Neural crest cell (in vitro differentiated cells): ENCODE measurements at places on chromosomes 1 and 21. TPM values are rescaled to one million over a fixed set of nuclear protein-coding genes. Genes with fewer than 3 reads are reported as not detected.

DNA sequence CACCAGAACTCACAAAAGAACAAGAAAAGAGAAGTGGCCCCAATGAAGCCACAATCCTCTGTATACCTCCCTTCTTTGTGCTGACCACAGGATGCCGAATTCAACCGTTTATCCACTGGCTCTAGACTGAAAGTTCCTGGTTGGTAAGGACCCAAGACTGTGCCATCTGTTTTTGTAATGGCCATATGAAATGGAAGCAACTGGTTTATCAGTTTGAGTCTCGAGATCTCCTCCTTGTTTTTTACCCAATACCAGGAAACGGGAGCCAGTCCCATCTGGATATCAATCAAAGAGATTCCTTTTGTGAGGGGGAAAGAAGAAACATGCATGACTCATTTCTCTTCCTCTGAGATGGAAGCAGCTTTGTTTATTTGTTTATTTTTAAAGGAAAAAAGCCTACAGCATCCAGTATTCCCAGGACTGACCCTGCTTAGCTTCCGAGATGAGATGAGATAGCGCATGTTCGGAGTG, 32.4 kb upstream of the ZNF124 start:
- H3K27me3 ChIP-seq = no peaks in the 10 kb centered on the region
- no peak overlapping the region for H3K27ac ChIP-seq
- peaks cover 12% of the 10 kb centered on the region for H3K4me1 ChIP-seq
- no peak for DNase-seq
- H3K36me3 ChIP-seq = peaks cover 21% of the 10 kb centered on the region

GRCh38 chr1:6471086-6471969, 5.4 kb upstream of the TNFRSF25 start:
- H3K36me3 ChIP-seq = no peaks in the 10 kb centered on the region
- no peak overlapping the region for H3K4me3 ChIP-seq
- no peak for DNase-seq
- no peak overlapping the region for H3K27ac ChIP-seq
- no peaks in the 10 kb centered on the region for H3K27me3 ChIP-seq
- no peaks in the 10 kb centered on the region for H3K4me1 ChIP-seq

DNA sequence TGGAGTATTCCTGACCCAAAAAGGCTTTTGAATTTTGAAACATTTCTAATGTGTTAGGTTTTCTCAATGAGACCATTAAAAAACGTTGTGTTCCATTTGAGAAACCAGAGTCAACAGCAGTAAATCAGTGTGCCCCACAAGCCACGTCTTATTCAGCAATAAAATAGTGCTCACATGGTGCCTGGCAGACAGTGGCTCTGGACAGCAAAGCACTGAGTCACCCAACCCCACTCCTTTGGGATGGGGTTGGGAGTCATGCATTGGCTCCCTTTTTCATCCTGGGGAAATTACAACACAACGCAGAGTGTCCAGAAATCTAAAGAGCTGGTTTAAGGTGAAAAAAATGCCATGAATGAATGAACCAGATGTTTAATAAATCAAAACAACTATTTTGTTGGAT, 46.5 kb downstream of the KCNJ15 start:
- H3K4me1 ChIP-seq = peaks cover 35% of the 10 kb centered on the region
- no peaks in the 10 kb centered on the region for H3K27me3 ChIP-seq
- H3K36me3 ChIP-seq = no peaks in the 10 kb centered on the region
- DNase-seq = no peak

GRCh38 chr1:174344162-174344561, 103.6 kb upstream of the GPR52 start:
- H3K36me3 ChIP-seq = peaks cover 2% of the 10 kb centered on the region
- no peak overlapping the region for H3K27ac ChIP-seq
- no peaks in the 10 kb centered on the region for H3K27me3 ChIP-seq
- H3K4me3 ChIP-seq = no peak overlapping the region
- H3K4me1 ChIP-seq = no peaks in the 10 kb centered on the region

Gene CRYAA
- not detected in 2 replicates for total RNA-seq

- DNase-seq = no peak
- no peak overlapping the region for H3K4me3 ChIP-seq
- H3K27me3 ChIP-seq = no peaks in the 10 kb centered on the region
- peaks cover 26% of the 10 kb centered on the region for H3K36me3 ChIP-seq
Observed at GRCh38 chr1:183110326-183110880, 75.7 kb upstream of the LAMC2 start.

DNA sequence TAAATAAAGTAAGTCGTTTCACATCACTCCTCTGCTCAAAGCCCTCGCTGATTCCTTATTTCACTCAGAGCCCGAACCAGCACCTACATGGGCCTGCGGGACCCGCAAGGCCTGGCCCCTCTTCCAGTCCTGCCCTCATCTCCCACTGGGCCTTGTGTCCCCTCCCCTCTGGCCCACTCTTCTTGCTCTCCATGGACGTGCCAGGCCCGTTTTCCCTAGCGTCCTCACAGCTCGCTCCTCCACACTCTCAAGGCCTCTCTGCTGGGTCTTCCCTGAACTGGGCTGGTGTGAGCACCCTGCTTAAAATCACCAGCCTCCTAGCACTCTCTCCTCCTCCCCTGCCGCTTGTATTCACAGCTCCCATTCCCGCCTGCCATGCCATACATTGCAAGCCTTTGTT, 237.9 kb downstream of the FOXD2 start:
- peaks cover 10% of the 10 kb centered on the region for H3K36me3 ChIP-seq
- no peak for DNase-seq
- H3K4me3 ChIP-seq = no peak overlapping the region
- H3K4me1 ChIP-seq = peaks cover 23% of the 10 kb centered on the region

Gene CCDC181
- 7.5 TPM in 2 replicates for total RNA-seq

DNA sequence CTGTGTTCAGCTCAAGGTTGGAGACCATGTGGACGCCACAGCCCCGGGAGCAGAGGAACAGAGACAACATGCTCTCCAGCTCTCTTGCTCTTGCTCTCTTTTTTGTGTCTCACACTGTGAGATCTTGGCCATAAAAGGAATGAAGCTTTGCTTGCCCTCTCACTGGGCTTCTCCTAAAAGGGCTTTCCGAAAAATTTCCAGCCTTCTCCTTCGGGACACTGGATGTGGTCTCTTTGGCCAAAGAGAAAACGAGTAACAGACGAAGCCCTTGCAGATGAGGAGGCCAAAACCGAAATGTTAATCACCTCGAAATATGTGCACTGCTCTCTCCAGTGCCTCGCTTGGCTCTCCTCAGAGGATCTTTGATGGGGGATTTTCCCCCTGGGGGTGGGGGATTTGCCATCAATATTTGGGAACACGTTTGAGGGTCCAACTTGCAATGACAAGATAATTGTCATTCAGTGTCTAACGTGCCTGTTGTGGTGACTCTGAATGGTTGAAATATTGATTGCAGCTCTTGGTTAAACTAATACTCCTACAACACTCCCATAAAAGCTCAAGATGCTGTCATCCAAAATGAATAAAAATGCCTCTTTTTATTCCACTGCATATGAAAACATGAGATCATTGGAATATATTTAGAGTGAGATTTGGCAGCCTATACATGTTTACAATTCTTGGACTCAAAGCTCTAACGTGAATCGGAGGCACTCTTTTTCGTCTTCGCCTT, 68.6 kb upstream of the ANGPTL1 start:
- DNase-seq = no peak

DNA sequence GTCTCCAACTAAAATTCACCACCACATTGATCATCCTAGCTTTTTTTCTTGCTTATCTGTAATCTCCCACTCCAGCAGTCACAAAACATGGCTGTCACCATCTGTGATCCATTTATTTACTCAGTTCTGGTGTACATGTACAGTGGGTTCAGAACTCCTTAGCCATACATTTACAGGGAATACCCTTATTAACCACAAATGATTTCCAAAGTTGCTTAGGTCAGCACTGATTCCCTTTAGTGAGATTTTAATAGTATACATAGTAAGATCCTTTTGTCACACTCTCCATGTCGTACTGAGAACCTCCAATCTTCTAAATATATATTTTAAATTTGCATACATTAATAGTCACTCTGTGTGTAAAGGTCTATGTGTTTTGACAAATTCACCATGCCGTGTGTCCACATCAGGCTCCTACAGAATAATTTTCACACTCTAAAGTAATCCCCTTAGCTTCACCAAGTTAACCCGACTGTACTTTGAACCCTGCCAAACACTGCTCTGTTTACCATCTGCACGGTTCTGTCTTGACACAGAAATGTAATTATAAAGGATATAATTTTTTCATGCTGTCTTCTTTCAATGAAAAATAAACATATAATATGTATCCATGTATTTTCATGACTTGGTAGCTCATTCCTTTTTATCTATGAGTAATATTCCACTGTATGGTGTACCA, 473.6 kb upstream of the ZP4 start:
- no peaks in the 10 kb centered on the region for H3K27me3 ChIP-seq
- no peak overlapping the region for H3K27ac ChIP-seq
- H3K4me3 ChIP-seq = no peak overlapping the region
- no peak for DNase-seq

Gene RCAN3
- 2.2 and 2.4 TPM in 2 replicates for total RNA-seq

Gene LYPD8
- total RNA-seq = not detected in 2 replicates

Gene FCGR1A
- not detected in 2 replicates for total RNA-seq

- no peaks in the 10 kb centered on the region for H3K27me3 ChIP-seq
- no peaks in the 10 kb centered on the region for H3K36me3 ChIP-seq
- peaks cover 25% of the 10 kb centered on the region for H3K4me1 ChIP-seq
Observed at GRCh38 chr1:229089586-229090208, 181.2 kb upstream of the RAB4A start.

DNA sequence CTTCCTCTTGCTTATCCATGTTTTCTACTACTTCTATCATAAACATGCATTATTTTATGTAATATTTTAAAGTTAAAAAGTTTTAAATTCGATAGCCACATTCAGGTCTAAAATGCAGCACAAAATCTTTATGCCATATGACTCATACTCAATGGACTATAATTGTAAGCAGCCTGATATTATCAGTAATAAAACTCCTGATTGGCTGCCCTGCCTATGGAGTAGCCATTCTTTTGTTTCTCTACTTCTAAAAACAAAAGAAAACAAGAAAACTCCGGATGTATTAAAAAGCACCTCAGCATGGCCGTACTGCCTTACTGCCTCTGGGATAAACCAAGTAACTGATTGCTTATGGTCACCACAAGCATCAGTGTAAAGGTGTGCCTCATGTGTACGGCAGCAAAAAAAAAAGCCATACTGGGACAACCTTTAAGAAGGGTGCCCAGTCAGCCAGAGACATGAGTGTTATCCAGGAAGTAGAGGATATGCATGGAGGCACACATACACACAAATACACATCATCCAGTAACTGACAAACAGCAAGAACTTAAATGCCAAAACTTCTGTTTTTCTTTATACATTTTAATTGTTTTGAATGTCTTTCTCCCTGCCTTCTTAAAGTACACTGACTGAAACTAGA, 9.2 kb downstream of the SLC35D1 start:
- DNase-seq = no peak
- no peaks in the 10 kb centered on the region for H3K4me1 ChIP-seq
- H3K27me3 ChIP-seq = no peaks in the 10 kb centered on the region

DNA sequence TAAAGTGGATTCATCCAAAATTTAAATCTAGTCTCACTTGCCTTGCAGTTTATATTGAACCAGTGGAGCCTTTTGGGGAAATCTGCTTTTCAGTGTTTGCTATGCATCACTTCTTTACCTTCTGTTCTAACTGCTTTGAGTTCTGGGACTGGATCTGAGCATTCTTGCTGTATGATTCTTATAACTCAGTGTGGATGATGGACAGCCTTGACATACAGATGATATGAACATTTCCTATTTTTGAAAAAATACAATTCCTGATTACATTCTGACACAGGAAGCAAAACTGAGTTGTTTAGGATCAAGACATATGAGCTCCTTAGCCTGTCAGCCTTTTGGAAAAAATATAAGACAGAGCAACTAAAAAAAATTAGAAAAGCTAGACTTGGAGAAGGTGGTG, 115.2 kb downstream of the DISP1 start:
- peak overlapping the region; percentile 41 for H3K4me3 ChIP-seq
- peaks cover 41% of the 10 kb centered on the region for H3K4me1 ChIP-seq
- no peaks in the 10 kb centered on the region for H3K36me3 ChIP-seq
- no peaks in the 10 kb centered on the region for H3K27me3 ChIP-seq

GRCh38 chr1:2226525-2227345, 1.4 kb upstream of the SKI start:
- peaks cover 30% of the 10 kb centered on the region for H3K4me1 ChIP-seq
- no peaks in the 10 kb centered on the region for H3K27me3 ChIP-seq
- no peaks in the 10 kb centered on the region for H3K36me3 ChIP-seq
- H3K27ac ChIP-seq = no peak overlapping the region
- H3K4me3 ChIP-seq = peak overlapping the region; percentile 89

Gene THEMIS2
- total RNA-seq = 5.5 and 5.7 TPM in 2 replicates

Gene IGFN1
- not detected in 2 replicates for total RNA-seq

GRCh38 chr1:232249861-232250777, 379.8 kb downstream of the SIPA1L2 start:
- no peak for DNase-seq
- H3K4me1 ChIP-seq = peaks cover 16% of the 10 kb centered on the region
- H3K4me3 ChIP-seq = no peak overlapping the region
- peaks cover 2% of the 10 kb centered on the region for H3K27me3 ChIP-seq
- H3K27ac ChIP-seq = no peak overlapping the region

DNA sequence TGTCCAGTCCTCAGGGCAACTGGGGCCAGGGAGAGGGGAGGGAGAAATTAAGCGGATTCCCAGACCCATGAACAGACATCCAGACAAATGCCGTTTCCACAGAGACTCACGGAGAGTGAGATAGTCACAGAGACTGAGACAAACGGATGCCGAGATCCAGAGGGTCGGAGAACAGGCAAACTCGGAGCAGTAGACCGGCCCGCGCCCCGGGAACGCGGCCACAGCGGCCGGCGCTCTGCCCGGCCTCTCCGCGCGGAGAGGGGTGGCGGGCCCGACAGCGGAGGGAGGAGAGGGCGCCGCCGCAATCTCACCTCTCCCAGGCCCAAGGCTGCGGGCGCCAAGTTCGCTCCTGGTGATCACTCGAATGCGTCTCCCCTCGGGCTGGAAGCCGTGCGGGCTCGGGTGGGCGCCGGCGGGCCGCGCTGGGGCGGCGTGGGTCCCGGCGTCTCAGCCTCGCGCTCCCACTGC, 831 bp upstream of the FOXD2 start:
- no peak for DNase-seq
- H3K27ac ChIP-seq = peak overlapping the region; percentile 57
- peaks cover 44% of the 10 kb centered on the region for H3K4me1 ChIP-seq
- peaks cover 9% of the 10 kb centered on the region for H3K36me3 ChIP-seq

Gene IVL
- total RNA-seq = not detected in 2 replicates

DNA sequence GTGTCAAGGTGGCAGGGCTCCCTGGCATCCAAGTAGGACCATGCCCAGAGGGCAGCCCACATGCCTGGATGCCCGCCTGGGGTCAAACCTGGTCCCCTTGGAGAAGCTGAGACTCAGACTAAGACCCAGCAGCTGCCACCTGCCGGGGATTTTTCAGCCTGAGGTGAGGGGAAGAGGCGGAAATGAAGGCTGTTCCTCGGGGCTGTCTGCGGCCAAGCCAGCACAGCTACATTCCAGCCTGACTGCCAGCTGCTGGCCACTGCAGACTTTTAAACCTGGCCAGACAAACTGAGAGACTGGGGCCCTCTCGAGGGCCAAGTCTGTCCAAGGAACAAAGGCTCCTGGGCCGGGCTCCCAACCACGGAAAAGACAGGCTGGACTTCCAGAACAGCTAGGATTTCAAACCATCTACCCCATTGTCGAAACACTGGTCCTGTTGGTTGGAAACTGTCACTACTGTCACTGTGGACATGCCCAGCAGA, 21.9 kb upstream of the PLEKHG5 start:
- DNase-seq = no peak
- no peak overlapping the region for H3K4me3 ChIP-seq
- H3K4me1 ChIP-seq = peaks cover 8% of the 10 kb centered on the region
- no peaks in the 10 kb centered on the region for H3K27me3 ChIP-seq
- no peaks in the 10 kb centered on the region for H3K36me3 ChIP-seq

- H3K36me3 ChIP-seq = no peaks in the 10 kb centered on the region
- peaks cover 8% of the 10 kb centered on the region for H3K4me1 ChIP-seq
- no peak overlapping the region for H3K4me3 ChIP-seq
- no peak for DNase-seq
Observed at GRCh38 chr21:41552254-41552653, 44.3 kb upstream of the TMPRSS2 start.
